Left ventricle myocardium inferior (tissue), 1 donor: ENCODE measurements at places on chromosomes 1 and 21.

- no peak for DNase-seq
Measured at GRCh38 chr1:227786673-227787512, 28.6 kb upstream of the PRSS38 start.

- DNase-seq, result no peak
Measured at GRCh38 chr1:18139198-18139981, 31.8 kb downstream of the IGSF21 start.

DNA sequence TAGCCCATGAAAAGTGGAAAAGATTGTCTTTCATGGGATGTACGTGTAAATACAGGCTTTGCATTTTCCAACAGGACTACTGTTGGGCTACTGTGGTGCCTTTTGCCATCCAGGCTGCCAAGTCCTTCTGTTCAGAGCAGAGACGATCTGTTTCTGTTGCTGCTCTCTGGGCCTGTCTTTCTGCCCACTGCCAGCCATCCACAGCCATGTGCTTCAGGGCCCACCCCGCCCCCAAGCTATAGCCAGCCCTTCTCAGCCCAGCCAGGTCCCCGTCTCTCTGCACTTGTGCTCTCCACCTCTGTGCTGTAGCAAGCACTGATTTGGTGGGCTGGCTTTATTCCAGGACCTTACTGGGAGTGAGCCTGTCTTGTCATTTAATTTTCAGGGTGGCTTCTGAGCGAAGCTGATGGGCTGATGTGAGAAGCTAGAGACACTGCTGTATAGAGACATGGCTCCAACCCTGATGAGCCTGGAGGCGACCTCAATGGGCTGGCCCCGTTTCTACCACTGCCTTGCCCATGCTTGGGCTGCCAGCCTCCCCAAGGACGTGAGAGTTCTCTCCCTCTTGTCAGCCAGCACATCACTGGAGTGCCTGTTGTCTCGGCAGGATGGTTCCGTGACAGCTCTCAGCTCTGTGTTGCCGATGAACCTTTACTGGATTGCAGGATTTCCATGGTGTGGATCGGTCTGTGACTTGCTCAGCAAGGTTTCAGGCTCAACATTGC lies 137.8 kb downstream of the PEX14 start:
- no peak for DNase-seq

DNA sequence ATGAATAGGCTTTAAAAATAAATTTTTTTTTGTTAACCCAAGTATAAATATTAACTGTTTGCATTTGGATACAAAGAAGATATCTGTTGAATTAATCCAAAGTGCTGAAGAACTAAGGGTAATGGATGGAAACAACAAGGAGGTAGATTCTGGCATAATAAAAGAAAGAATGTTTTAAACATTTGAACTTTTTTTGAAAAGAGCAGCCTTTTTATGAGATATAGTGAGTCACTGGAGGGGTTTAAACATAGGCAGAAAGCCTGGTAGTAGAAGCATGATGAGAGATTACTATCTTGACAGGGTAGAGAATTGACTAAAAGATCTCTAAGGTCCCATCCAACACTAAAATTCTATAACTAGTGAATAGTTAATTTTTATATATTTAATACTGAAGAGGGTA lies 2.7 kb downstream of the MIER1 start:
- no peak for DNase-seq

- no peak for DNase-seq
Measured at GRCh38 chr1:207343675-207344074, 22.2 kb downstream of the CD55 start.
